ENCODE measurements at places on chromosomes 2 and 18.
A peak's percentile ranks its signal among the peaks of the same experiment; 100 is the strongest.

DNA sequence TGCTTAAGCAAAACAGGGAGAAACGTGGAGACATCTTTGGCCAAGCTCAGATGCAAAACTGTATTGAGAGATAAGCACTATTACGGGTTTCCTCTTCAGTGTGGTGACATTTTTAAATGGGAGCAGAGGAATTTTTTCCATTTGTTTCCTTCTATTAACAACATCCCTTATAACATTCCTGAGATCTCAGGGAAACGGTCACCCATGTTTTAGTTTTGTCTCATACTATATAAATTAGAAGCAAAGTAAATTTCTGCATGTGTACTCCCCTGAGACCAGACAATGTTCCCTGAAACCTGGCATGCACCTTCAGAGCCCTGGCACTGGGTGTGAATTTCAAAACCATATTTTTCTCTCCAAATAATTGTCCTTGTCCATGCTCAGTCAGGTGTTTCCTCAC lies 57.6 kb upstream of the RNF152 start:
- no peak for DNase-seq

DNA sequence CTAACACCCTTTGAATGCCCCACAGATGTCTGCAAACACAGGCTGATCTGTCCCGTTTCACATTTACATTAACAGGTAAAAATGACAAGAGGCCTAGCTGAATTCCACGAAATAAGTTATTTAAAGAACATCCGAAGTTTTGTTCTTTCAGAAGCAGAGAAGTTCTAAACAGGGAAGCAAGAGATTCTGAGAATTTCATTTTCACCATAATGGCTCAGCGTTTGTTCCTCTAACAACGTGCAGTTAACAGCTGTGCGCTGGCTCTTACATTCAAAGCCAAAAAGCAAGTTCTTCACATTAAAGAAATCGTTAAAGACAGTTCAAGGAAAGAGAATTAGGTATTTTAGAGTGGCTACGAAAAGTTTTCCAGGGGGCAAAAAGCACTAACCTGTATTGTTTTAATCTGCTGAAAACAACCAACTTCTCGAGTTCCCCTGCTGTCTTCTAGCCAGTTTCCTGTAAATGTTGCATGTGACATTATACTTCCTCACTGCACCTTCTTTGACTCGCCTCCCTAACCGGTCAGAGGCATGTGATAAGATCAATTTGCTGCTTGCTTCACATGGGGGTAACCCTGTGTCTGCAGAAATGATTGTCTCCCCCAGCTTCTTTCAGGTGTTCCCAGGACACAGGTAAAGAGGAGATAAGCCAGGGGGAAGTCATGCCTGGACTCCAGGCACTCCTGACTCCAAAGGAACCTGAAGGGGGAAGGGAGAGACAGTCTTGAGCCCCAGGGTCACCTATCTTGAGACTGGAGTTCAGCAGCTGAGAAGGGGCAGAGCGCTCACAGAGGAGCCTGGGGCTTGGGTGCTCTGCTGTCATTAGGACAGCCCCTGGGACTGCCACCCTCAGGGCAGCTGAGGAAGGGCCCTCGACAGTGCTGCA lies 36.8 kb upstream of the WIPF1 start:
- peak; percentile 85 for DNase-seq

DNA sequence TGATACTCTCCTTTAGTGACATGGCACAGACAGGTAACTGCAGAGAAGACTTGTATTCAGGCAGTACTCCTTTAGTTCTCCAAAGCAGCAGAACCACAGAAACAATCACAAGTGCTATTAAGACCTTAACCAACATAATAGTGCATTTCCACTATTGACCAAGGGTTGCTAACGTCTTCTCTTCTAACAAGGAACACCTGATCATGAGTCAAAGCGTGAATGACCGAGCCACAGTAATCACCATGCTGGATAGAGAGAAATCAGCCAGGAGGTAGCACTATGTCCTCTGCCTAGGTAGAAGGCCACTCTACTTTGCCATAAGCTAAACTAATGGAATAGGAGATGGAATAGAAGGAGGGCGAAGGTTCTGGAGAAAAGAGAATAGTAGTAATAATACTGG lies 161.0 kb downstream of the ANKRD44 start:
- no peak for DNase-seq

GRCh38 chr2:228689053-228689452 lies 507.6 kb upstream of the SPHKAP start:
- DNase-seq = no peak

- peak; percentile 57 for DNase-seq
These were observed 187.3 kb downstream of the FAM210A start for GRCh38 chr18:13539050-13539449.

DNA sequence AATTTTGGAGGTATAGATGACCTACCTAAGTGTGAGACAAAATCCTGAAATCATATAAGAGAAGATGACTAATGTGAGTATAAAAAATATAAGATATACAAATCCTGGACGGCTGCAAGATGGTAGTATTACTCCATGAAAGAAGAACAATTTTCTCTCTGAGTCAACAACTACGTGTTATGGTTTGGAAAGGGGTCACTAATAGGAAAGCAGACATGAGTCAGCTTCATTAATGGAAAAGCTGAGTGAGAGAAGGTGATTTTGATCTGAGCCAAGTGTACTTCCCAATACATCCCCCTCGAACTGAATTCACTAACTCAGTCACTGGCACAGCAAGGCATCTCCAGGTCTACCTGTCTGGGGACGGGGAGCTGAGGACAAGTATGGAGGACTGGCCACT lies 20.1 kb upstream of the SELENOI start:
- DNase-seq = no peak

- DNase-seq = no peak
These were observed 15.4 kb downstream of the TGOLN2 start for GRCh38 chr2:85312404-85312803.

GRCh38 chr2:8255448-8255800 lies 426.4 kb upstream of the ID2 start:
- no peak for DNase-seq

- peak; percentile 49 for DNase-seq
These were observed 233.5 kb upstream of the ATP5MC3 start for GRCh38 chr2:175414882-175415487.

- no peak for DNase-seq
These were observed 121.6 kb downstream of the SPP2 start for GRCh38 chr2:234172066-234172465.

- DNase-seq = no peak
These were observed 666.3 kb downstream of the KCNJ3 start for GRCh38 chr2:155364766-155365165.

GRCh38 chr2:7523481-7524120 lies 606.4 kb downstream of the RNF144A start:
- no peak for DNase-seq

GRCh38 chr18:1102848-1103247 lies 198.2 kb downstream of the ADCYAP1 start:
- no peak for DNase-seq

GRCh38 chr18:31558567-31558966 lies 33.1 kb upstream of the TTR start:
- no peak for DNase-seq

DNA sequence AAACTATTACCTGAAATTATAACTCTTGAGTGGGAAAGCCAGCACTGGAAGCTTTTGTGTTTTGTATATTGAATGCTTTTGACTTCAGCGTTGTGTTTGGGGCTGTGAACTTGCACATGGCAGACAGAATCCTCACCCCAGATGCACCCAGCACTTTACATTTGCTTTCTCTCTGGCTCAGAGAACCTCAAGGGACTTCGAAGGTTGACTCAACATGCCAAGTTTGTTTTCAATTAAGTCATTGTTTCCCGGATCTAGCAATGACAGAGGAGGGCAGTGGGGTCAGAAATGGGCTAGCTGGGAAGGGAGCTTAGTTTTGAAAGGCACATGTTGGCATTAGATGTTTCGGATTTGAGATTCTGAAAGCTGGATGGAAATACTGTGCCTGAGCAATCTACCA lies 22.4 kb downstream of the TET3 start:
- DNase-seq = no peak

DNA sequence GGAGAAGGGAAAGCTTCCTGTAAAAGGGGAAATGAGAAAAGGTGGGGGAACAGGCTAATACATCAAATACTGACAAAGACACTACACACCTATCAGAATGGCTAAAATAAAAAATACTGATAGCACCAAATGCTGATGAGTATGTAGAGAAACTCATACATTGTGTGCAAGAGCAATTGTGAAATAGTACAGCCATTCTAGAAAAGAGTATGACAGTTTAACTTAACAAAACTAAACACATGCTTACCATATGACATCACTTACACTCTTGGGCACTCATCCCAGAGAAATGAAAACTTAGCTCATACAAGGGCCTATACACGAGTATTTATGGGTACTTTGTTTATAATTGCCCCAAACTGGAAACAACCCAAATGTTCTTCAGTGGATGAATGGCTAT lies 53.4 kb downstream of the ZNF638 start:
- DNase-seq = no peak

- DNase-seq = peak; percentile 63
These were observed 38.7 kb upstream of the POMC start for GRCh38 chr2:25207078-25207545.

Measured in hematopoietic multipotent progenitor cell treated with erythropoietin and hydrocortisone succinate and interleukin-3 and kit ligand, for 4 days (in vitro differentiated cells).